ENCODE measurements at places on chromosomes 12 and 14. TPM values are rescaled to one million over a fixed set of nuclear protein-coding genes. Genes with fewer than 3 reads are reported as not detected.

GRCh38 chr14:87046960-87047359 lies 946.0 kb downstream of the GALC start:
- DNase-seq = no peak

Gene TAC3
- not detected for total RNA-seq

- no peak for DNase-seq
Observed at GRCh38 chr12:121815263-121815662, 11.5 kb downstream of the SETD1B start.

GRCh38 chr14:105502446-105503295 lies 11.6 kb downstream of the TEDC1 start:
- no peak for DNase-seq

DNA sequence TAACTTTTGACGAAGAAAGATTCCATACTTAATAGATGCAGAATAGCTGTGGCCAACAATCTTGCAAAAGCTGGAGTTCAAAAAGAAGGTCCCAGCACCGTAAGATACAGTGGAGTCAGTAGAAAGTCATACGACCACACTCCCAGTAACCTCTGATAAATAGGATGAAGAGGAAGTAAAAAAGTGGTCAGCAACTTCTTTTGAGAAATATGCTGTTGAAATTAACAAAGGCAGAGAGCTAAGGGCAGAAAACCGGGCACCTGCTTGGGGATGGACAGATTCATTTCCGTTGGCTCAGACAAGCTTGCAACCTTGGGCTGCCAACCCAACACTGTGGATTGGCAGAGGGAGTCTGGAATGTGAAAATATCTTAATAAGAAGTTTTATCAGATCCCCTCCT lies 40.0 kb downstream of the BTG1 start:
- DNase-seq = no peak

Gene KLRG1
- not detected for total RNA-seq

Gene IL22
- not detected for total RNA-seq

Gene PPP1R36
- not detected for total RNA-seq

- peak; percentile 23 for DNase-seq
Observed at GRCh38 chr12:87270919-87271318, 758.3 kb downstream of the C12orf50 start.

DNA sequence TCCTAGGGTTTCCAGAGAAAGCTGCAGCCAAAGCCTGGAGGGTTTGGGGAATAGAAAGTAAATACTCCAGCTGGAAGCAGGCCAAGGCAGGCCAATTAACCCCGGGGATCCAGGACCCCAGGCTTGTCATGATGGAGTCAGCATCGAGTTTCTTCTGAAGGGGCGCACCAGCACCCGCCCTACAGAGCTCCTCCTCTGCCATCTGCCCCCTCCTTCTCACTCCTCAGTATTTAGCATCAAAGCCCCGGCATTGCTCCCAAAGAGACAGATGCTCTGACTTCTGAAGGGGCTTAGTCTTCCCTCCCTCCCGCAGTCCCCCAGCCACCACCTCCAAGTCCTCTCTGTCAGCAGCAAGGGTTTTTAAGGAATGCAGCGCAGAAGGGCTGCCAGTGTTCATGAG lies 285.1 kb upstream of the NOS1 start:
- DNase-seq = no peak

- DNase-seq = peak; percentile 53
Observed at GRCh38 chr14:32382704-32383103, 53.6 kb downstream of the AKAP6 start.

Gene DNAJC22
- total RNA-seq = 2.5 TPM

DNA sequence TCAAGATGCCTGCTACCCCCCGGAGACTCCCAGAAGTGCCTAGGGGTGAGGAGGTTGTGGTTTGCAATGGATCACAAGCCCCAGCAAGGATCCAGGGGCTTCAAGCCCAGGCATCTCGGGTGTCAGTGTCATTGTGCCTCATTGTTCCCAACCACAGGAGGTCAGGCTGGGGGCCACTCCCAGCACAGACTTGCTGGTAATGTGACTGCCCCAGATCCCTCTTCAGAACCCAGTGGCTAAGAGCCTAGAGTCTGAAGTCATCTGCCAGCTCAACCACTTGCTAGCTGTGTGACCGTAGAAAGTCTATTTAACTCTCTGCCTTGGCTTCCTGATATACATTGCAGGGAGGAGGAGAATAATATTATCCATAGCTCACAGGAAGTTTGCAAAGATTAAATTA lies 7.7 kb upstream of the ASB2 start:
- DNase-seq = peak; percentile 84

DNA sequence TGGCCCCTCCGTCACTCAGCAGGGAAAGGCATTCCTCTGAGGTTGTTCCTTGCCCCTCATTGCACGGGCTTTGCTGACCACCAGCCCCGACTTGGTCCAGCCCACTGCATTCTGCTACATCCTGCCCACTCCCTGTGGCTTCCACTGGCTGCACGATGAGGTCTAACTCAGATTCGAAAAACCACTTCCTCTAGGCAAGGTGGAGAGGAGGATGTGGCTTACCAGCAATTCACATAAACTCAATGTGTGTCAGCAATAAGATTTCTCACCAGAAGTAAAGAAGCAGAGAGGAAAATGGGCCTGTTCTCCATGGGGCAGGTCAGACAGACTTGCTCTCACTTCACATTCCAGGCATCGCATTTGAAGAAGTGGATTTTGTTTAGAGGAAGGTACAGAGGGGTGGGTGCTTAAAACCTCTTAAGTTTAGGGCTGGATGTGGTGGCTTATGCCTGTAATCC lies 14.7 kb downstream of the GPR68 start:
- peak; percentile 66 for DNase-seq

Gene BMP4
- not detected for total RNA-seq

GRCh38 chr12:107393043-107393717 lies 292.4 kb upstream of the PWP1 start:
- DNase-seq = no peak

Gene HOXC12
- total RNA-seq = not detected

- no peak for DNase-seq
Observed at GRCh38 chr12:26749781-26750180, 83.2 kb downstream of the ITPR2 start.

GRCh38 chr14:101965181-101965544 lies 790 bp downstream of the DYNC1H1 start:
- peak; percentile 83 for DNase-seq

GRCh38 chr12:97276661-97277429 lies 185.8 kb upstream of the RMST start:
- DNase-seq = no peak

Gene PZP
- not detected for total RNA-seq

- no peak for DNase-seq
Observed at GRCh38 chr14:104784846-104785707, 10.5 kb downstream of the AKT1 start.

DNA sequence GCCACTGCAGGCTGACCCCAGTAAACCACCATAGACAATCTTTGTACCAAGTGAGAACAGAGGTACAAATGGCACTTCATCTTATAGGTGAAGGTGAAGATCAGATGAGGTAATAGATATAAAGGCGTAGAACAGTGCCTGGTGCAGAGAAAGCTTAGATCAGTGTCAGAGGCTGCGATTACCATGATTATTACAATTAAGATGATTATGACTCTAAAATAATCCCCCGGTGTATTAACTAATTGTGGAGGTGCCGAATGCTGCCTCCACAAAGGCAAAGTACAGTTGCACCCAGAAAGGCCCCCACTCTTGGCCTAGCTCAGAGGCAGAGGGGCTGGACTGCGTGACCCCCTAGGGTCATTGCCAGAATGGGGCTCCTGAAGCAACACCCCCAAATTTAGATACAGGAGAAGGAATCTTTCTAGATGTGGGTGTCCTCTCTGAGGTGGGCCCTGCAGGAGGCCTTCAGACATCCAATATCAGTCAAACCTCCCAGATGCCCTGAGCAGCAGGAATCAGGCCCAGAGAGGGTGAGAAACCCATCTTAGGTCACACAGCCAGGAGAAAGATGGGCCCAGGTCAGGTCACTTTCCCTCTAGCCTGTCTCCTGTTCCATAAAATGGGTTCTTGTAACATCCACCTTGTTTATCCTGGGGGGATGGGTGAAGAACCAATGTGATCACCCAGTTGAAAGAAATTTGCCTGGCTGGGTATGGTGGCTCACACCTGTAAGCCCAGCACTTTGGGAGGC lies 139.8 kb downstream of the PHETA1 start:
- no peak for DNase-seq

Gene AKAP3
- total RNA-seq = 0.22 TPM

Gene CFAP54
- 2.0 TPM for total RNA-seq

Gene EXOC3L4
- total RNA-seq = not detected

DNA sequence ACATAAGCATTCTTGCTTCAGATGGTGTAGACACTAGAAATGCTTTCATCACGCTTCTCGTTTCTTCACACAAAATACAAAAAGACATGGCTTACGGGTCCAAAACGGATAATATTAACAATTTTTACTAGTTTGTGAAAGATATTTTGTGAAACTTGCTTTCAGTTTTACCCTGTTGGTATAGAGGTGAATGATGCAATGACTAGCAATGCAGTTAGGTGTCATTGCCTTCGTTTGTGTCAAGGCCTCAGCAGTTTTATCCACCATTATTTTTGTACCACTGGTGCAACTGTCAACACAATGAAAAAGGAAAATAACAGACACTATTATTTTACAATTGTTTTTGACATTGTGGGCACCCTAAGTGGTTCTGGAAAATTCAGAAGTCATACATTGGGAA lies 323.0 kb downstream of the FLRT2 start:
- DNase-seq = no peak

- no peak for DNase-seq
Observed at GRCh38 chr12:66050283-66050576, 80.3 kb downstream of the LLPH start.

GRCh38 chr12:100967189-100967588 lies 172.6 kb downstream of the ANO4 start:
- DNase-seq = no peak

DNA sequence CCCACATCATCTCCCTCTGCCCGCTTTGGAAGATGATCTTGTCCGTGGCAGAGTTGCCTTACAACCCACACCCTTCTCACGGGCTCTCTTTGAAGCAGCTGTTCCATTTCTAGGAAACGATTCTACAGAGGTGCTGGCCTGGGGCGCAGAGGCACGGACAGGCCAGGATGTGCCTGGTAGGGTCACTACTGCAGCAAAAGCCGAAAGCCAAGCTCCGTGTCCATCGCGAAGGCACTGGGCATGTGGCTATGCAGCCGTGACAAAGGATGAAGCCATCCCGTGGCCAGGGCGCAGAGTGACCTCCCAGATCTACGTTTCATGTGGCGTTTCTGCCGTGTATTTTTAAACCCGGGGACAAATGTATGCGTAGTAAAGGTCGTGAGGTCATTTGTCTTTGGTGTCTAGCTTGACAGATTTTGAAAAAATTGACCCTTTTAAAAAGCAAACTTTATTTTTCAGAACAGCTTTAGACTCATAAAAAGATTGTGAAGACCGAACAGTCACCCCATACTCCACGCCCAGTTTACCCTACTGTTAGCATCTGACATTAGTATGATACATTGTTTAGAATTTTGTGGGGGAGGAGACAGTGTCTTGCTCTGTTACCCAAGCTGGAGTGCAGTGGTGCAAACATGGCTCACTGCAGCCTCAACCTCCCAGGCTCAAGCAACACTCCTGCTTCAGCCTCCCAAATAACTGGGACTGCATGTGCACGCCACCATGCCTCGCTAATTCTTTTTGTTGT lies 40.4 kb upstream of the NCOR2 start:
- DNase-seq = peak; percentile 51

DNA sequence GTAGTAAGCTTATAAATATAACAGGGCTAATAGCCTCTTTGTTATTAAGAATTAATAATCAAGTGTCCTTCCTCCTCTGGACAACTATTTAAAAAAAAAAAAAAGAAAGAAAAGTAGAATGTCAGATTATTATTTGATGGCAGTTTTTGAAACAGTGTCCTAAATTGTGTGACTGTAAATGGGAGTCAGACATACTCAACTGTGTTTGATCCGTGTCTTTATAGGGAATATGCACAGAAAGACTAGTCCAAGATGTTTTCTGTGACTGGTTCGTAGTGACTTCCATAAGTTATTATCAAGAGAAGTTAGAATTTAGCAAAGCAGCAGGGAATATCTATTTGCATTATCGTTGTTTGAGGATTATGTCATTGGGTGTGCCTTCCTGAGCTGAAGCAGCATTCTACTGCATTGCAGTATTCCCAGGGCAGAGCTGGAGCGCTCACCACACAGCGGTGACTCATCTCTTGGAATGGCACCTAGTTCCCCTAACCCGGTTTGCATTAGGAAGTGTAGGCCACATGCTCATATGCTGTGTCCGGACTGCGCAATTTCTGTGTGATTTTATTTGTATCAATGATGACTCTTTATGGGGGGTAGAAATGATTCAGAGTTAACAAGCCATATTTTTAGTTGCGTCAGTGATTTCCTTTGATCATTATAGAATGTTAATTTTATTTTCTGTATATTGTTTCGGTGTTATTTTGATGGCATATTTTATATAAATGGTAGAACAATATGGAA lies 7.9 kb downstream of the DYNC1H1 start:
- peak; percentile 100 for DNase-seq

DNA sequence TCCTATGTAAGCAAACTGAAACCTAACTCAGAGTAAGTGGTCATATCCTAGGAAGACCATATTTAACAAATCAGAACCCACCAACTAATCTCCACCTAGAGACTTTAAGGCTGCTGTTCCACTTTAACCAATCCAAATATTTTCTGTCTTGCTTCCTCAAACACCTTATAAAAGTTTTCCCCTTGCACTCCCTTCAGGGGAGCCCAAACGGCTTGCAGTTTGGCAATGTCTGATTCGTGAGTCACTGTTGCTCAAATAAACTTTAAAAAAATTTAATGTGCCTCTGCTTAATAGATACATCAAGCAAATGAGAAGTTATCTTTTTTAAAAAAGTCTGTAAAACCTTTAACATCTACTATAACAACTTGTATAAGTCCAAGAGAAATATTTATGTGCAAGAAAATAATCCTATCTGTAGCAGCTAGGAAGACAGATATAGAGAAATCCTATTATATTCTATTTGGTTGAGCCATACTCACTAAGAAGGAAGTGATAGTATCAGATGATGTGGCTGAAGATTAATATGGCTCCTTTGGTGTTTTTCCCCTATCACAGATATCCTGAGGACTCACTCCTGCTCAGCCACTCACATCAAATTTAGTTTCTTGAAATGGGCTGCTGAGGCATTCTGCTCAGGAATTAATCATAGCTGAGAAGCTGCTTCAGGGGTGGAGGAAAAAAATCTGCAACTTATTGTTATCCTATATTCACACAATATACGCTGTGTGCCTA lies 65.1 kb upstream of the DUSP6 start:
- DNase-seq = peak; percentile 75
